ENCODE measurements at places on chromosomes 6 and 20.
A peak's percentile ranks its signal among the peaks of the same experiment; 100 is the strongest.

GRCh38 chr20:50854506-50855249 is 59.8 kb downstream of the BCAS4 start:
- no peak for DNase-seq

DNA sequence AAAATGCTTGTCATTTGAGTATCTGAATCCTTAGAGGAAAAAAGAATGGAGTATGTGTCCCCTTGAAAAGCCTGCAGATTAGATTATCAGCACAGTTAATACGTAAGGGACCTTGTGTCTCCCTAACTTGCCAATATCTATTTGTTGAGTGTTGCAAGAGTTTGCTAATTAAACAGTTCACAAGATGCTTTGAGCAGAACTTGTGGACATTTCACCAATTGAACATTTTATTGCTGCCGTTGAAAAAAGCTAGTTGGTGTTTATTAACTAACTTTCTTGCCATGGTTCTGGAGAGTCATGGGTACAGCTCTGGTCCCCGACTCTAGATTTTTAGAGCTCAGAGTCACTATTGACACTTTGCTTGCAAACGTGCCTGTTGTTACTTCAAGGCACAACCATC is 30.6 kb upstream of the PRDM1 start:
- DNase-seq: no peak

- DNase-seq: no peak
Measured at GRCh38 chr20:52193133-52193532, 1.6 kb upstream of the ZFP64 start.

- no peak for DNase-seq
Measured at GRCh38 chr6:4781426-4781825, 5.2 kb downstream of the CDYL start.

DNA sequence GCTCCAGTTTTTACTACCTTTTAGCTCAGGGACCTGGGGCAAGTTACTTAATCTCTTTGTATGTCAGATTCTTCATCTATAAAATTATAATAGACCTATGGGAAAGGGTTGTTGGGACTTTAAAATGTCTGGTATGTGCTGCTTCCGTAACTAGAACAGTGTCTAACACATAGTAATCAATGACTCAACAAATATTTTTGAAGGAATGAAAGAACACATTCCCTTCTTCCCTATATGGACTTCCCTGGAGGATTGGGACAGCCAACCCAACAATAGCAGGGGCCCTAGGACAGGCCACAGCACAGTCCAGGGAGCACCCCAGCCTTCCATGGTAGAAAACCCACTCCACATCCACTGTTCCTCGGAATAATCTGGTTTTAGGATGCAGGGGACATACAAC is 50.7 kb upstream of the TPD52L1 start:
- peak; percentile 57 for DNase-seq

DNA sequence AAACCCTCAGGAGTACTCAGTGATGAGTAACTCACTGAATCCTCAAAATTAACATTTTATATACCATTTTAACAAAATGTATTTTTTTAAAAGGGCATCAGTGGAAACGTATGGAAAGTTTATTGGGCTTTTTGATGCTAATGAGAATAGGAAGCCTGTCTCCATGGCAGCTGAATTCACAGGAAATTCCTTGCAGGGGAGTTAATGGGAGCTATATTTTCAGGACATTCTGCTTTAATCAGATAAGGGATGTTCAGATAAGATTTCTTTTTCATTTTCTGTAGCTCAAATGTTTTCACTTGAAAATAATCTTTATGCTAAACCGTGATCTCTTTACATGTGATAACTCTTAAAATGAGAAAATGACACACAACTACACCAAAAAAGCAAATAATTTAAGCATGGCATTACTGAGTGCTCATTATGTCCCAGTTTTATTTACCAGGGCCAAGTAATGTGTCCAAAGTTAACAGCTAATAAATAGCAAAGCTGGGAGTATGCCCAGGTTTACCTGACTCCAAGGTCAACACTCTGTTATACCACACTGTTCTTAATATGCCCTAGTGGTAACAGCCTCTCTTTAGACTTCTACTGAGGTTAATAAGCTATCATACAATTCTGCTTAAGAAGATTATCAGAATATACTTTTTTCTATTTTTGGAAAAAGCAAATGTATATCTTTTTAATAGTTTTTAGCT is 348.1 kb downstream of the GRIK2 start:
- DNase-seq: no peak

GRCh38 chr6:159259441-159260125 is 90.4 kb downstream of the FNDC1 start:
- no peak for DNase-seq

DNA sequence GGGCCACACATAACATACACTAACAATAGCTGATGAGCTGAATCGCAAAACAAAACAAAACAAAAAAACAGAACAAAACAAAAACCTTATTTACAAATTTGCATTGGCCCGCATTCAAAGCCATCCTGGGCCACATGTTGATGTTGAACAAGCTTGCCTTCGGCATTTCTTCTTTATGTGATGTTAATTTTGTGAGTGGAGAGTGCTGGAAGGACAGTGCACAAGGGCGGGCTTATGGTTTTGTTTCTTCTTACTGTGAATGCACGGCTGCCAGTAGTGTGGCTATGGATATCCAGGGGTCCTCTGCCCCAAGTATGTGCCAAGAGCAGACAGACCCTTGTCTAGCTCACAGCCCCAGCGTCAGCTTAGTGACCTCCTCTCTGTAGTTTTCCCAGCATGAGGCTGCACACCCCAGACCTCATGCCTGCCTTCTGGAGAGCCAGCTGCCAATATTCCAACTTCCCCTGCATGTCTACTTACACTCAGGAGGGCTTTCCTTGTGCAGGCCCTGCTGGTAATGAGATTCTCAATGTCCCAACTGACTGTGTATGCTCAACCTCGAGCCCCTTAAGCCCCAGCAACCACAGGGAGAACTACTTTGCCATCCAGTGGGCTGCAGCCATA is 24.9 kb downstream of the ZNF292 start:
- no peak for DNase-seq

GRCh38 chr20:45426320-45427016 is 10.5 kb downstream of the PIGT start:
- DNase-seq: no peak

DNA sequence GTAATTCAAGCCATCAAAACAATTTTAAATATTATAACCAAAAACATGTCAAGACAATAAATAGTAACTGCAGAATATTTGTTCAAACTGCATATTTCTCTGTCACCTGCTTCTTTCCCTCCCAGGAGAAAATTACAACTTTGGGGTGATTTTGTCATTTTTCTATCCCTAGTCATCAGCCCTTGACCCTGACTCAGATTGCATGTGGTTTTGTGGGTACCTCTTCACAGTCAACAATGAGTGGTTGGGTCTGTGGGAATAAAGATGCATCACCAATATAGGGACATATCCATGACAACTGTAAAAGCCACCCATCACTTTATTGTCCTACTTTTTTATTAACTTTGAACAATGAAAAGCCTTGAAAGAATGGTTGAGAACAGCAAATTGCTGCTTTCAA is 7.3 kb downstream of the COL10A1 start:
- peak; percentile 36 for DNase-seq

- no peak for DNase-seq
Measured at GRCh38 chr6:34239500-34239825, 2.8 kb downstream of the HMGA1 start.

DNA sequence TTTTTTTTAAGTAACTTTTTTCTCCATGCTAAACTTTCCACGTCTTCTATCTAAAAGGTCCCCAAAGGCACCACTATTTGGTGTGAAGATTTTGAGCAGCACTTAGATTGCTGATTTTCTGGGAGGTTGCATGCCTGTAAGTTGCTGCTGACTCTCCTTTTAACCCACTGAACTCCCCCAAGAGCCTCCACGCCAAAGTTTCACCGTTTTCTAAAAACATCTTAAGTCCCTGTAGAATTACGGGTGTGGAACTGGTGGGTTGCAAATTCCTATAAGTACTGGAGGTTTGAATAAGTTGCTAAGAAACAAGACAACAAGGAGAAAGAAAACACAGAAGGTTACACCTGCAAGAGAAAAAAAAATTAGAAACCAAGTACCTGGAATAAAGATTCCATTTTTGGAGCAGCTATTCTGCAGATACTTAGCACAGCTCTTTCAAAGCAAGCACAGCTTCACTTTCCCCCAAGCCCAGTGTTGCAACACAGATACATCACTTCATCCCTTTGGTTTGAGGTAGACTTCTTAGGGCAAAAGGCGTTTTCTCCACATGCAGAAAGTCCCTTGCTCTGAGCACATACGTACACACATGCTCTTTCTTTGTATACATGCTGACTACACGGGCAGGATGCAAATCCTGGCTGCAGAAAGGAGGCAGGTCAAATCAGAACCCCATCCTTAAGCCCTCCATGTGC is 5.0 kb downstream of the JAG1 start:
- no peak for DNase-seq

- DNase-seq: no peak
Measured at GRCh38 chr6:52221302-52221701, 23.0 kb downstream of the IL17F start.

GRCh38 chr6:7479801-7480266 is 61.6 kb upstream of the DSP start:
- peak; percentile 71 for DNase-seq

- DNase-seq: peak; percentile 33
Measured at GRCh38 chr6:116210750-116211425, 43.0 kb downstream of the TSPYL4 start.

DNA sequence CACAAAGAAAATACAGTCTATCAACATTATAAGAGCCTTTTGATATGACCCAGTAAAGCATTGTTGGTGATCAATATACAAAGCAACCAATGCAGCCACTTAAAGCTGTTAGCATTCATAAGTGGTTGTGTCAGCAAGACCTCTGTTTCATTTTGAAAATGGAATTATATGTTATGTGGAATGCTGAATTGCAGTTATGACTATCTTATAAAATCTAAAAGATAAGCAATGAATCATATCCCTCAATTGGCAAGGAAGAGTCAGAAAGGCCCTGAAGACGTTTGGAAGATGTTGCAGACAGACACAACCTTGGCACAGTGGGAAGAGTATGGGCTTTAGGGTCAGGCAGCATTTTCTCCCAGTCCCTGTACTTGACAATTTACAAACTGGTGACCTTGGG is 93.8 kb upstream of the RNF217 start:
- DNase-seq: no peak

DNA sequence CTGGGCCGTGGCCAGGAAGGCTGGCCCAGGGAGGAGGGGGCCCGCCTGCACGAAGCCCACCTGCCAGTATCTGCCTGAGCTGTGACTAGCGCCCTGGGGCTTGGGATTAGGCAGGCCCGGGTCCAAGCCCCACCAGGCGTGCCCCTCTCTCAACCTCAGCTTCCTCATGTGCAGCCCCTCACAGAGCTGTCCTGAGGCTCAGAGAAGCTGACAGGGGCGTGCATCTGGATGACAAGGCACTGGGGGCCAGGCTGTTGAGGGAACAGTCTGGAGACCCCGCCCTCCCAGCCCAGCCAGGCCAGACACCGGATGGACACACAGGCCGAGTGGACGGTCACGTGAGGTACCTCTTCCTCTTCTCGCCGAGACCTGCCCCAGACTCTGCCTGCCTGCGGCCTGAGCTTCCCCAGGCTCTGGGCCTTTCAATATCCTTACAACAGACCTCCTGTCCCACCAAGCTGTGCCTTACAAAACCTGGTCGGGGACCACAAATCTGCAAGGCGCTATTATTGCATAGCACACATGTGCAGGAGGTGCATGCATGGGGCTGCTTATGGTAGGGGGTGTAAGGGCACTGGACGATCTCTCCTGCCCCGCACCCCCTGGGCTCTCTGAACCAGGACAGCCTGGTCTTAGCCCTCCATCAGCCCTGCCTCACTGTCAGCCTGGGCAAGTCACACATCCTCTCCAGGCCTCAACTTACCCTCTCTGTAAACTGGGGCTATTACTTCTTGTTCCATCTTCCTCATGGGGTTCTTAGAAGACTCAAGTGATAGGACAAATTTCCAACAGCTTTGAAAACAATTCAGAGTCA is 20.0 kb downstream of the NOL4L start:
- peak; percentile 27 for DNase-seq

Measured in A172 (cell line).